ENCODE measurements at places on chromosomes 5 and 9.

DNA sequence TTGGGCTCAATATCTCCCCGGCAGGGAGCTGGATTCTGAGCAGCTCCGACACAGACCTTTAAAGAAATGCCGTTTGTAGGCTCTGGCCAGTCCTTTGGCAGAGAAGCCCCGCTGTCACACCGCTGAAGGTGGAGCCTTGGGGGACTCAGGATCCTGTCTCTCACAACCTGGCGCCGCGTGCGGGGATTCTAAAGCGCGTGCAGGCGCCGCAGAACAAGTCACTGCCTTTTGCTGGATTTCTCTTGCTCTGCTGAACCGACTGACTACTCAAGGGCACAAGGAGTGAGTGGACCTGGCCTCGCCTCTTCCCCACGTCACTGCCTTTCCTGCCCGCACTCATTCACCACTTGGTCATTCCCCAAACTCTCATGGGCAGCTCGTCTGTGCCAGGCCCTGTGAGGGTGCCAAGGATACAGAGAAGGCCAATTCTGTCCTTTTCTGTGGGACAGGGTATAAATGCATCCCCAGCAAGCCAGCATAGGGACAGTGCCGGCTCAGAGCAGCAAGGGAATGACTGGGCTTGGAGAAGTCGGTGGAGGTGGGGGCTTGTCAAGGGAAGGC is 69.3 kb downstream of the CRB2 start:
- DNase-seq = no peak

DNA sequence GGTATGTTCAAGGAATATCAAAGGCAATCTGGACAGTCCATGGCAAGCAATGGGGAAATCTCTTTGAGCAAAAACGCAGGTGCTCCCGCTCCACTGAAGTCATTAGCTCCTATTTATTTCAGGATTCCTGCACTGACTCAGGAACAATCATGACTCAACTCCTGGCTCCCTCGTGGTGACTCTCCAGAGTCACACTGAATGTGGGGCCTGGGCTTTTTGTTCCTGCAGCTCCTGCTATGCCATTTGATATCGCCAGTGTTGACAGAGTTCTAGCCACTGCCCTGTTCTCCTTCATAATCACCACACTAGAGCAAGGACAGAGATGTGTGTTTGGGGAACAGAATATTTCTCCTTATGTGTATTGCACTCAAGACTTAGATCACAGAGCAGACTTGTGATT is 187.2 kb upstream of the ZNF462 start:
- no peak for DNase-seq

GRCh38 chr5:82784521-82784920 is 292.7 kb downstream of the TMEM167A start:
- DNase-seq = no peak

DNA sequence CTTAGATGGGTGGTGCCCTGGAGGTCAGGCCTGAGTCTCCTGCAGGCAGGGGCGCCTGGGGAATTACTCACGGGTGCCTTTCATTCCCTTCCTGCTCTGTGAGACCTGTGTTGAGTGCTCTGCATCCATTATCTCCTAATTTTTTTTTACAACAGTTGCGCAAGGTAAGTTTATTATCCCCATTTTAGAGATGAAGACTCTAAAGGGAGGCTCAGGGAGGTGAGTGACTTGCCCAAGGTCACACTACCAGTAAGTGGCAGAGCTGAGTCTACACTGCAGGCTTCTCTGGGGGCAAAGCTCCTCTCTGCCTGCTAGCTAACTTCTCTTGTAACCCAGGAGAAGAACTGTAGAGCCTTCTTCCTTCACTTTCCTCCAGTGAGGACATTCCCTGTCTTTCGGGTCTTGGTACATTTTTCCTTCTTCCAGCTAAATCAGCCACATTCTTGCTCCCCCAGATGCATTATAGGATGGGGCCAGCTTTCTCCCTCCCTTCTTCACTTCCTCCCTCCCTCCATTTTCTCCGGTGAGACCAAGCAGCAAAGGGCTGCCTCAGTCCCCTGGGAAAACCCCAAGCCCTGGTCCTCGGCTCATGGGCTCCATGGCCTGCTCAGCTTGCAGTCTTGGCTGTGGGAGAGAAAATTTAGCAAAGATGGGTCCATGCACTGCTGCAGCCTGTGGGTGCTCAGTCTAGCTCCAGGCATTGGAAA is 1.8 kb downstream of the PRR7 start:
- DNase-seq = no peak

- DNase-seq = no peak
These were observed 68.8 kb downstream of the SLC44A1 start for GRCh38 chr9:105313238-105313637.

GRCh38 chr9:102405218-102405867 is 589.8 kb upstream of the CYLC2 start:
- DNase-seq = no peak

All from stimulated activated CD8-positive, alpha-beta memory T cell treated with anti-CD3 and anti-CD28 coated beads, Interleukin-7, amount 100 ng/mL, for 48 hours (primary cell).